Fibroblast of skin of back (primary cell): ENCODE measurements at places on chromosomes 7 and 10.
A peak's percentile ranks its signal among the peaks of the same experiment; 100 is the strongest.

DNA sequence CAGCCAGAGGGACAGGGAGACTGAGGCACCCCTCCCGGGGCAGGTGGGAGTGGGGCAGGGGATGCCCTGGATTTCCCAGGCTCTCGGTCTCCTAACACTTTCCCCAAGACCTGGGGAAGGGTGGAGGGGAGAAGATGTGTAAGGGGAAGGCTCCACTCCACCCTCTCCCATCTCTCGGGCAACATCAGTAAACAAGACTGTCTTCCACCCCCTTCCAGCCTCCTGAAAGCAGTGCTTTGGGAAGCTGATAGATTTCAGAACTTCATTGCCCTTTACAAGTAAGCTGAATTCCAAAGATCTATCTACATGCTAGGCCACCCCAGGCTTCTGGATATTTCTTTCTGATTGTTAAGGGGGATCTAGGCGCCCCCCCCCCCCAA, 3.7 kb downstream of the FLNC start:
- DNase-seq, result no peak

DNA sequence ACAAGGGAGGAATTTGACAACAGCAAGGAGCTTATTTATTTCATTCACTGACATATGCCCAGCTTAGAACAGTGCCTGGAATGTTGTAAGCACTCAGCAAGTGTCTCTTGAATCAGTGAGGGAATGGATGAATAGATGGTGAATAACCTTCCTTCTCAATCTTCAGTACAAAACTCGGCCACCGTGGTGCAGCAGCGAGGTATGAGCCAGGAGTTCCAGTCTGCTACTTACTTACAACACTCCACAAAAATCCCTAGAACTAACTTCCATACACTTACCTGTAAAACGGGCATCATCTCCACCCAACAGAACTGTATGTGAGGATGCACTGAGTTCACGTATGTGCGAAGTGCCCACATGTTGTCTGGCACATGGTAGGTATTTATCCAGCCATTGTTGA, 237.4 kb downstream of the WDR11 start:
- no peak for DNase-seq

DNA sequence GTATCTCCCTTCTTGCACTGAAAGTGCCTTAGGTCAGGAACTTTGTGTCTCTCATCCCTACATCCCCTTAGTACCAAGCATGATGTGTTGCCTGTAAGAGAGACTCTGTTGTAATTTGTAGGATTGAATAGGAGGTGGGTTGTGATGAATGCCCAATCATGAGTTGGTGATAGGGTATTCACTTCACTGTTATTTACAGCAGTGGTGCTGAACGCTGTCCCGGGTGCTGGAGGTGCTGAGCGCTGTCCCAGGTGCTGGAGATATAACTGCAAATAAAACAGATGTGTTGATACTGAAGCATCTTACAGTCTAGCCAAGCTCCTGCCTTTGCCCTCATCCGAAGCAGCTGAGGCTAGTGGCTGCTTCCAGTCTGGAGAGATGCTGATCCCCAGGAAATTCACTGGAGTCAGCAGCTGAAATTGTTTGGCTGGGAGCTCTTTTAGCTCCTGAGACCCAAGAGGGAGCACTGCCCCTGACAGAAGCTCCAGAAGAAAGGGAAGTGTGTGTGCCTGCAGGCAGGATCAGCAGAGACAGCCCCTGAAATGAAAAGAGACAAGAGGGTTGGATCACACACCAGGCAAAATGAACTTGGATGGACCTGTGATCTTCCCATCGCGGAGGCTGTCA, 183.4 kb downstream of the SORCS3 start:
- DNase-seq, result peak; percentile 41

DNA sequence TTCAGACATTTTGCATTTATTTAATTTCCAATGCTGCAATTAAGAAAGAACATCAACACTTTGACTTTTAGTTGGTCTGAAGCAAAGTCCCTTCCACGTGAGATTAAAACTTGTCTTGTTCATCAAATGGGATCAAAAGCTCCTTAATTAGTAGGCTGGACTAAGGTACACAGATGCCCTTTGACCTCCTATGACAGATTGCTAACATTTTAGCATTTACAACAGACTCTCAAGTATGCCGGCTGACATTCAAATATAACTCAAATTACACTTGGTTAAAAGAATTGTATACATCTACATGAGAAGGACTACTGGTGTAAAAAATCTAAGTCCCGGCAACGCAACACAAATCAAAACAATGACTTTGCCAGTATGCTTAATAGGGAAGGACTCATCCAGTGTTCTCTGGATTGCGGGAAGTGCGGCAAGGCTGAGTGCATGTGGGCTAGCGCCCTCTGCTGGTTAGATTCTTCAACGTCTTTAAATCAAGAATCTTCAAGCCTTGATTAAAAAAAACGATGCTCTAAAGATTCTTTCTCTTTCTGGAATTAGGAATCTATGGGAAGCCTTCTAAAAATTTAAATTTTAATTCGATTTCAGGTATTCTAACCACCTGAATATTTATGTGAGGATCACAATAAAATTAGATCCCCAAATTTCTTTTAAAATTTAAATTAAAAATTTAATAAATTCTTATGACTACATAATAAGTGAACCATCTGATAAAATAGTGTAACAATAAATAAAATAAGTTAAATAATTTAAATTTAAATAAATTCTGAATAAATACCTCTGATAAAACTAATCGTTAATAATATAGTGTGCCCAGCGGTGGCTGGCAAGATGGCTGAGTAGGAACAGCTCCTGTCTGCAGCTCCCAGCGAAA, 444.7 kb downstream of the DGKB start:
- DNase-seq, result peak; percentile 65

GRCh38 chr10:126898460-126898859, 6.8 kb upstream of the DOCK1 start:
- DNase-seq, result no peak

- no peak for DNase-seq
These were observed 22.1 kb downstream of the FAM13C start for GRCh38 chr10:59340285-59340684.

GRCh38 chr7:122719010-122719578, 16.4 kb upstream of the RNF148 start:
- DNase-seq, result no peak

- no peak for DNase-seq
These were observed 19.9 kb upstream of the HSPB1 start for GRCh38 chr7:76282344-76283253.

GRCh38 chr10:98528166-98528804, 81.5 kb upstream of the HPS1 start:
- peak; percentile 73 for DNase-seq

- DNase-seq, result peak; percentile 58
These were observed 78.0 kb upstream of the AGBL3 start for GRCh38 chr7:134908289-134908688.

DNA sequence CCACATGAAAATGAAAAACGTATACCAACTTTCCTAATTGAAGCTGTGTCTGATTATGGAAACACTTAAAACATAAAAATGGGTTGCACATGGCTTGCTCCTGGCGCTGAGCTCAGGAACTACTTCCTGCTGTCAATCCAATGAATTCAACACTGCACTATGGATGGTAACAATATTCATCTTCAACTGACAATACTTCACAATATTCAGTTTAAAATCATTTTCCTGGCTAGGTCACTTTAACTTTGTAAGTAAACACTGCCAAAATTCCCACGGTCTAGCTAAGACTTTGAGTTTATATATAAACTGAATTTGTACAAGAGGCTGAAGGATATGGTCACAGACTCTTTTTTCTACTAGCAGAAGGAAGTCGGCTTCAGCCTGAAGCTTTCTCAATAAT, 556.9 kb downstream of the TNS3 start:
- DNase-seq, result no peak

GRCh38 chr10:79431891-79432831, 13.3 kb downstream of the ZCCHC24 start:
- DNase-seq, result peak; percentile 74
